ENCODE measurements at places on chromosomes 16 and 17. TPM values are rescaled to one million over a fixed set of nuclear protein-coding genes. Genes with fewer than 3 reads are reported as not detected.

- DNase-seq = no peak
- no peak overlapping the region for H3K27ac ChIP-seq
- no peak overlapping the region for H3K4me3 ChIP-seq
- H3K27me3 ChIP-seq = no peaks in the 10 kb centered on the region
Observed at GRCh38 chr16:12391956-12392355, 411.7 kb downstream of the CPPED1 start.

GRCh38 chr17:31321966-31322365, 544 bp upstream of the EVI2A start:
- peaks cover 21% of the 10 kb centered on the region for H3K4me1 ChIP-seq

The CMTM2 gene
- total RNA-seq = not detected

- H3K4me3 ChIP-seq = no peak overlapping the region
- H3K4me1 ChIP-seq = no peaks in the 10 kb centered on the region
- no peak overlapping the region for H3K27ac ChIP-seq
- no peaks in the 10 kb centered on the region for H3K36me3 ChIP-seq
- no peak for DNase-seq
- H3K27me3 ChIP-seq = peaks cover 8% of the 10 kb centered on the region
Observed at GRCh38 chr17:74607221-74607620, 15.1 kb upstream of the CD300LD start.

GRCh38 chr16:85731179-85731578, 19.7 kb downstream of the C16orf74 start:
- no peak for DNase-seq
- no peaks in the 10 kb centered on the region for H3K36me3 ChIP-seq
- H3K4me1 ChIP-seq = peaks cover 25% of the 10 kb centered on the region
- H3K4me3 ChIP-seq = no peak overlapping the region
- no peak overlapping the region for H3K27ac ChIP-seq
- H3K27me3 ChIP-seq = no peaks in the 10 kb centered on the region

The TBC1D3D gene
- total RNA-seq = 1.1 TPM

- no peak for DNase-seq
- H3K4me3 ChIP-seq = no peak overlapping the region
- H3K4me1 ChIP-seq = no peaks in the 10 kb centered on the region
- no peaks in the 10 kb centered on the region for H3K36me3 ChIP-seq
- peaks cover 21% of the 10 kb centered on the region for H3K27me3 ChIP-seq
Observed at GRCh38 chr17:72223866-72224291, 103.1 kb downstream of the SOX9 start.

DNA sequence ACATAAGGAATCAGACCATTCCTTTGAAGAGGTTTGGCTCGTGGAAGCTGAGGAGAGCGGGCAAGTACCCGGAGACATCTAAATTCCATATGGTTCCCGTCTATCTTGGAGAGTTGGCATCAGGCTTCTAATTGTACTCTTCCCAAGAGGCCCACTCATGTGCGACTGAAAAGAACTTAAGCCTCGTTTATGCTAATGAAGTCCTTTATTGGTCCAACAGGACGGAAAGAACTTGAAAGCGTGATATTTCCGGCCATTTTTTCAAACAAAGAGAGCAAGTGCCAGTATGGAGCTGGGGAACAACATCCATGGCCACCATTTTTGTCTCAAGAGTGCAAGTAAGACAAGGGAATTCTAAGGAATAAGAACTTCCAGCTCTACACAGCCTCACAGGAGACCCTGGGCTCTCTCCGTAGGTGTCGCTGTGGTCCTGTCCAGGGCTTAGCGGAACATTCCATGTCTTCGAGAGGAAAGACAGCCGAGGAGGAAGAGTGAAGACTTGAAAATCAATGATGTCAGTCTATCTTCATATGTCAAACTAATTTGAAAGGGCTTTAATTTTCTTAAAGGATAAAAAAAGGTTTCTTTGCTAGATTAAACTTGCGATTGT, 566.0 kb upstream of the PSMD7 start:
- H3K27me3 ChIP-seq = no peaks in the 10 kb centered on the region
- no peak overlapping the region for H3K27ac ChIP-seq
- H3K4me1 ChIP-seq = peaks cover 4% of the 10 kb centered on the region
- no peak overlapping the region for H3K4me3 ChIP-seq

The TMEM100 gene
- not detected for total RNA-seq

The KCNJ18 gene
- total RNA-seq = not detected

DNA sequence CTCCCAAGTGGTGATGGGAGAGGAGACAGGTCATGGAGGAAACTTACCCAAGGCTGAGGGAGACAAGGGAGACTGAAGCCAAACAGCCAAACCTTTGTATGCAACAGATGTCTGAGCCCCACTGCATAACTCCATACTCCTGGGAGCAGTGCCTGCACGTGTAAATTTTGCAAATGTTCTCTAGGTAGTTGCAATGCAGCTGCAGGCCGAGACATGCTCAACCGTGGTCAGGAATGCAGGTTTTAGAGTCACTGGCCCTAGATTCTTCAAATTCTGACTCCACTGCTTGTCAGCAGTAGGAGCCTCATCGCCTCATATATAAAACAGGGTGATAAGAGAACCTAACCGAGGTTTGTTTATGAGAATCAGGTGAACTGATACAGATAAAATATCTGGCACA, 11.5 kb downstream of the DYNLRB2 start:
- H3K4me1 ChIP-seq = peaks cover 12% of the 10 kb centered on the region
- H3K4me3 ChIP-seq = no peak overlapping the region
- no peak overlapping the region for H3K27ac ChIP-seq
- no peaks in the 10 kb centered on the region for H3K36me3 ChIP-seq

The ACSM3 gene
- total RNA-seq = 16.1 TPM

The TBC1D28 gene
- total RNA-seq = not detected

DNA sequence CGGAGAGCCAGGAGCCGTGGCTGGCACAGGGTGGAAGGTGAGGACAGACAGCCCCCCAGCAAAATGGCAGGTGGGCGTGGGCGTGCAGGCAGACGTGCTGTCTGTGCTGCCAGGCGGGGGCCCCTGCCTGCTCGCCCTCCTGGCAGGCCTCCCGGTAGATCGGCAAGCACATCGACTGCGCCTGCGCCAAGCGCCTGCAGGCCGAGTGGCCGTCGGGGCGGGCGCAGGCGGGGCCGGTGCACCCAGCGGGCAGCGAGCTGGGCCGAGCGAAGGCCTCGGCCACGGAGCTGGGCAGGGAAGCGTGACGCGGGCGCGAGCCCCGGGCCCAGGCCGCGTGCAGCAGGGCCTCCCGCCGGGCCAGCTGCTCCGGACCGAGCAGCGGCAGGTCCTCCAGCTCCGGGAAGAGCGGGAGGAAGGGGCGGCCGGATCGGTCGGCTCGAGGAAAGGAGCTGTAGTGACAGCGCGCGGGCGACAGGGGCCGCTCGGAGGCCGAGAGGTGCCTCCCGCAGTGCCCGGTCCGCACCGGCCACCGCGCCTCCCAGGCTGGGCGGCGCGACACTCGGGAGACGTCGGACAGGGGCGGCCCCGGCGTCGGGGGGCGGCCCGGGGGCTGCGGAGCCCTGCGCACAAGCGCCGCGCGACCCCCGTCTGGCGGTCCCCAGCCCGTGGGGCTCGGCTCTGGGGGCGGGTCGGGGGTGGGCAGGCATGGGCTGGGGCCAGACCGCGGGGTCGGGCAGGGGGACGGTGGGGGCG, 16.9 kb downstream of the GRIN2C start:
- no peak overlapping the region for H3K27ac ChIP-seq
- H3K36me3 ChIP-seq = peaks cover 2% of the 10 kb centered on the region
- H3K27me3 ChIP-seq = peaks cover 14% of the 10 kb centered on the region

The BCO1 gene
- not detected for total RNA-seq

DNA sequence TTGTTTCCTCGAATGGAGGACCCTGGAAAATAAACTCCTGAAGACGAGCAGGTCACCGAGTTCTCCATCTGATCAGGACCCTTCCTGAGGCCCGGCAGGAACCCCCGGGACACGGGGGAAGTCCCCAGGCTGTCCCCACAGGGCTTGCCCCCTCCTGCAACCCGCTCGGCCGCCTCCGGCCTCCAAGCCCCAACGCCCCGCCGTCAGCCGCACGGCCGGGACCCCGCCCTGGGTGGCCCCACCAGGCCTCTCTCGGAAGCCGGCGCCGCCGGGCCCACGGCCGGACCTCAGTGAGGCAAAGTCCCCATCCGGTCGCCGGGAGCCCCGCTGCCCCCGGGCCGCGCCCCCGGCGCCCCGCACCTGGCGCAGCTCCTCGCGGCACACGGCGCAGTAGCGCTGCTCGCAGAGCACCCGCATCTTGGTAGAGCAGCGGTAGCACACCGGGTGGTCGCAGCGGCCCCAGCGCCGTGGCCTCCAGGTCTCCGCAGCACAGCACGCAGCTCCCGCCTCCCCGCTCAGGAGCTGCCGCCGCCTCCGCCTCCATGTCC, 383 bp downstream of the ZNF598 start:
- peak overlapping the region; percentile 97 for H3K4me3 ChIP-seq
- peaks cover 41% of the 10 kb centered on the region for H3K4me1 ChIP-seq
- no peaks in the 10 kb centered on the region for H3K27me3 ChIP-seq
- H3K27ac ChIP-seq = peak overlapping the region; percentile 91
- H3K36me3 ChIP-seq = peaks cover 35% of the 10 kb centered on the region
- peak; percentile 28 for DNase-seq

The ZNF821 gene
- total RNA-seq = 6.2 TPM

DNA sequence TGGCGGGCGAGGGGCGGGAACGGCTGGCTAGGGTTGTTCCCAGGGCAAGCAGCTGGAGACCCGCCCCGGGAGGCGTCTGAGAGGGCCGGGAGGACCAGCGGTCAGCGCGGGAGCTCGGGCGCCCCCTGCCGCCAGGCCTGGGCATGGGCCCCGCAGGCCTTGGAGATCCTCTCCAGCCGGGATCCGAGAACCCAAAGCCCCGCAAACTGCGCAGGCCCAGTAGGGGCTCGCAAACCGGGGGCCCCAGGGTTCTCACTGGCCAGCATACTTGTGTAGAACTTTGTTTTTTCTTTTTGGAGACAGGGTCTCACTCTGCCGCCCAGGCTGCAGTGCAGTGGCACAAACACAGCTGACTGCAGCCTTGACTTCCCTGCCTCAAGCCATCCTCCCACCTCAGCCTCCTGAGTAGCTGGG, 20.8 kb upstream of the ZNF423 start:
- peak; percentile 48 for DNase-seq
- H3K27me3 ChIP-seq = peaks cover 31% of the 10 kb centered on the region
- no peaks in the 10 kb centered on the region for H3K36me3 ChIP-seq

The PDE6G gene
- 11.4 TPM for total RNA-seq

Measured in activated CD8-positive, alpha-beta T cell treated with anti-CD3 and anti-CD28 coated beads for 36 hours (primary cell).